ENCODE measurements at places on chromosomes 2 and 18.

- DNase-seq = no peak
Measured at GRCh38 chr2:123493687-123494086, 531.4 kb upstream of the CNTNAP5 start.

- DNase-seq = no peak
Measured at GRCh38 chr2:10236571-10237391, 65.9 kb upstream of the HPCAL1 start.

DNA sequence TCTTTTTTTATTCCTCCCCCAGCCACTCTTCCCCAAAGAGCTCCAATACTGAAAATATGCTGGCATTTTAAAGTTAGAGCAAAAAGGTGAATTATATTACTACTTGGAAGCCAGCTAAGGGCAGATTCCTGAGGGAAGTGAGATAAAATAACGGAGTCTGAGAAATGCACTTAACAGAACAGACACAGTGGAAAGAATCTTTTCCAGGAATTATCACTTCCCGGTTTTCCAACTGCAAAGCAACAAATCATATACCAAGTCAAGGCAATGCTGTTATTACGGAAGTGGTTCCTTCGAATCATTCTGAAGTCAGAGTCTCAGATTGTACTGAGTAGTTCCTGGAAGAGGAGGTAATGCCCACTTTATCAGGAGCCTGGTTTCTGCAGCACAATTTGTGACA lies 435.0 kb upstream of the SPRED2 start:
- DNase-seq = no peak

DNA sequence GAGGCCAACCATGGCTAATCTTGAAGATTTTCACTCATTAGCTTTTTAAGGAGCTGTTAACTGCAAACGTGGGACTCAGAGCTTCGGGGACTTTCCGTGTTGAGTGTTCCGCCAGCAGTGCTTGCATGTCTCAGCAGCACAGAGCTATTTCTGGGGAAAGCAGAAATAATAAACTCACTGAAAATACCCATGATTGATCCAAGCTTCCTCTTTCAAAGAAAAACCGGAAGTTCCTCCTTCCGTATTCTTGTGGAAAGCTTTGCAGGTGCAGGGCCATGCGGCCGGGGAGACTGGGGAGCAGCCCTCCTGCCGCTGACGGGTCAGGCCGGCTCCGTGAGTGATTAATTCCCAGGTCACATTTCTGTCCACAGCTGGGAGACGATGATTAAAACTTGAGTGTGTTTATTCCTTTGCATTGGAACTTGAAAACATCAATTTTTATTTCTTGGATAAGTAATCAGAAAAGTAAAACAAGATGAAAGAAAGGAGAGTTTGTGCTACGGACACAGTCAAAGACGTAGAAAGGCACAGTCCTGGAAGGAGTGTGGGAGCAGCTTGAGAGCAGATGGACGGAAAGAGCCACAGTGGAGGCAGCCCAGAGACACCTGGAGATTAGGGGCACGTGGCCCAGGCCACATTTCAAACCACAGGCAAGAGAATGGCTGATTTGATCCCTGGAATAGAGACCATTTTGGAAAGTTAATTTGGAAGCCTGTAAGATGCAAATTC lies 54.2 kb upstream of the CTDP1 start:
- DNase-seq = no peak

DNA sequence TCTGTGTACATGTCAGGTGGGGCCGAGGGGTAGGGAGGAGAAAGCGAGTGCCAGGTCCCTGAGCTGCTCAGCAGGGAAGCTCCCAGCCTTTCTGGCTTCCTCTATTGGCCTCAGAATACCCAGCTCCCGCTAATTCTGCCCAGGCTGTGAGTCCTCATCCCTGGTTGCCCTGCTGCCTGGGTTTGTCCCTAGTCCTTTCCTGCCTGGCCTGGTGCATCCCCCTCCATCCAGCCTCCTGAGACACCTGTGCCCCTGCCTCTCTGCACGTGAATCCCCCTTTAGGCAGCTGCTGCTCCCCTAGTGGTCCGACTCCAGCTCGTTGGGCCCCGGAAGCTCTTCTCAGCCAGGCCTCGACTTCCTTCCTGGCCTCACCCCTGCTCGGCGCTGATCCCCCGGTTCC lies 54.6 kb downstream of the INHBB start:
- DNase-seq = no peak

GRCh38 chr2:230162981-230163380 lies 56.8 kb downstream of the SP110 start:
- no peak for DNase-seq

DNA sequence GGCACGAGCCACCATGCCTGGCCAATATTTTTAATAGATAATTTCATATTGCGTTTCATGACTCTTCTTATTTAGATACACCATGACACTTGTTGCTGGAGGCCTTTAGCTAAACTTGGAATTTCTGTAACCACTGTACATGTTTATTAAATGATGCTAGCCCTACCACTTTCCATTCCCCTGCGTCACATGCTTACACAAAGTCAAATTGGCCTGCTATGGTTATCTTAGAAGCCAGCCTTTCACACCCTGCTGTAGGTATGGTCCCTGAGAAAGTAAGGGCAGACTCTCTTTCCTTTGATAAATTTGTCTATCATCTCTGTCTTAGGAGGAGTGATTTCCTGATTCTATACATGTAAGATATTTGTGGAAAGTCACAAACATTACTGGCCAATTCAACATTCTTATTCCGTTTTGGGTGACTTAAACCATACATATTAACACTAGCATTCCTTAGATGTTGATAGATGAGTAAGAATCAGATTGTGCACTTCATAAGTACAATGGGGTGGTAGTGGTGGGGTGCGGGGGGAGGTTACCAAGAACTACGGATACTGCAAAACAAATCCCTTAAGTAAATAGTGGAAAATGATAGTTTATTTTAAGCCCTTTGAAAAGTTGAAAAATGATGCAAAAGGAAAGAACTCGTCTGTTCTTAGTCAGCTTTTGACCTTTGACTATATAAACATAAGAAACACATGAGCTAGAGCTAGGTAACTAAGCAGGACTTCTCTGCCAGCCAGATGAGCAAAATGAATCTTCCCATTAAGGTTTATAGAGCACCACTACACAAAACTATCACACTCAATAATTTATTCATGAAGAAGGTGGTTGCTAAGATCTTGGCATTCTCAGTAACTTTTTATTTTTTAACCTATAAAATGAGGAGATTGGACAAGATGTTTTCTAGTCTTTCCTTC lies 7.9 kb upstream of the NDUFV2 start:
- peak; percentile 82 for DNase-seq

GRCh38 chr2:95044601-95045000 lies 19.1 kb downstream of the MAL start:
- no peak for DNase-seq

- peak; percentile 61 for DNase-seq
Measured at GRCh38 chr2:208265371-208265800, 669 bp upstream of the PIKFYVE start.

DNA sequence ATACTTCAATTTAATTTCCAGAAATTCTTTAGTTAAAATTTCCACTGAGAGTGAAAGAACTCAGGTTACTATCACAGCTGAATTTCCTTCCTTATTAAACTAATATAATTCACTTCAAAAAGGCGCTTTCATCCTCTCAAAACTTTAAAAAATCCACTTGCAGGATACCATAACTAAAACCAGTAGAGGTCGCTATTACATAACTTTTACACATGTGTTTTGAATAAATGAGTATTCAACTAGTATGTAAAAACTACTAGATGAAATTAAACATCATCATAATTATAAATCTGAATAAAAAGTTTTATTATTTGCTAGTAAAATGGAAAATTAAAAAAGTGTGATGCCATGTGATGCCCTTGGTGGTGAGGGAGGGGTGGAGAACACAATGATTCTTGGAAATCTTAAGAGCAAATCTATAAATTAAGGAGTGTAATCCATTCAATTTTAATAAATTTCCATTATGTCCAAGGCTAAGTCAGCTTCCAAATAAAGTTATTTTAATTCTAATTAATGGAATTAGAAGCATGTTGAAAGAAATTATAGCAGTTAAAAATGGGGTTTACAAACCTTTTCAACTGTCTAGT lies 61.4 kb downstream of the SOS1 start:
- DNase-seq = peak; percentile 77

- DNase-seq = peak; percentile 50
Measured at GRCh38 chr2:231714639-231715498, 6.5 kb downstream of the PTMA start.

GRCh38 chr2:15154297-15154696 lies 406.8 kb downstream of the NBAS start:
- DNase-seq = no peak

DNA sequence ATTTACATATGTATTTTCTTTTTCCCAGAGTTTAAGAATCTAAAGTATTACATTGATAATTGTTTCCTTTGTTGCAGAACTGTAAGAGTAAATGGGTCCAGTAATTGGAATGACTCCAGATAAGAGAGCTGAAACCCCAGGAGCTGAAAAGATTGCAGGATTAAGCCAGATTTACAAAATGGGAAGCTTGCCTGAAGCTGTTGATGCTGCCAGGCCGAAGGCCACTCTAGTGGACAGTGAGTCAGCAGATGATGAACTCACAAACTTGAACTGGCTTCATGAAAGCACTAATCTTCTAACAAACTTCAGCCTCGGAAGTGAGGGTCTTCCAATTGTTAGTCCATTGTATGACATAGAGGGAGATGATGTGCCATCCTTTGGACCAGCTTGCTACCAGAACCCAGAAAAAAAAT lies 183.8 kb upstream of the STON1 start:
- peak; percentile 86 for DNase-seq

GRCh38 chr2:86078774-86079545 lies 26.7 kb downstream of the POLR1A start:
- DNase-seq = peak; percentile 80

Measured in fibroblast of pulmonary artery (primary cell).